ENCODE measurements at places on chromosomes 2 and 18.

GRCh38 chr2:187081461-187081860 lies 232.5 kb upstream of the ZSWIM2 start:
- DNase-seq: no peak

DNA sequence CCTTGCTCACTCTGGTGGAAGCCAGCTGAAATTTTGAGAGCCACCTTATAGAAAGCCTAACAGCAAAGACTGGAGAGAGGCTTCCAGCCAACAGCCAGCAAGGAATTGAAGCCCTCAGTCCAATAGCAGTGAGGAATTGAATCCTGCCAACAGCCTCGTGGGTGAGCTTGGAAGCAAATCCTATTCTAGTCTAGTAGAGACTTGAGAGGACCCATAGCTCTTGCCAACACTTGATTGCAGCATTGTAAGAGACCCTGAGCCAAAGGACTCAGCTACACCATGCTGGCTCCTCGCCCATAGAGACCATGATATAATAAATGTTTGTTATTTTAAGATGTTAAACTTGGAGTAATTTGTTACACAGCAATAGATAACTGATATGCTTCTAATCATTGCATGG lies 403.0 kb upstream of the TNP1 start:
- DNase-seq: no peak

GRCh38 chr2:43230351-43230885 lies 4.0 kb upstream of the ZFP36L2 start:
- no peak for DNase-seq

- DNase-seq: peak; percentile 88
Observed at GRCh38 chr18:13003466-13003896, 12.3 kb downstream of the CEP192 start.

- no peak for DNase-seq
Observed at GRCh38 chr2:46982351-46983064, 66.9 kb upstream of the MCFD2 start.

DNA sequence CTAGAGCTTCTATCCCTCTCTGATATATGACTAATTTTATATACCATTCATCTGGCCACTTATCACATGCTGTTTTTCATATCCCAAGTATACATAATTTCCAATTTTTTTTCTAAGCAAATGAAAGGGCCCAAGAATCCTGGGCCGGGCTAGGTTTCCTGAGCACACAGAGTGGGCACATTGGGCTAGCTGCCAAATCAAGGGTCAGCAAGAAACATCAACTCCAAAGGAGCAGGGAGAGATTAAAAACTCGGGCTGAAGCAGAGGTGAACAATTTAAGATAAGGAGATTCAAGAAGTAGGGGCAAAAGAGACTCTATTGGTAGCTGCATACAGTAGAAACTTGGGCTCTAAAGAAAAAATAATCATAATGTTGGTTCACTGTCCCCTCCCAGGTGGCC lies 39.0 kb downstream of the OLA1 start:
- DNase-seq: no peak

GRCh38 chr2:96553176-96553956 lies 16.8 kb downstream of the ARID5A start:
- no peak for DNase-seq

DNA sequence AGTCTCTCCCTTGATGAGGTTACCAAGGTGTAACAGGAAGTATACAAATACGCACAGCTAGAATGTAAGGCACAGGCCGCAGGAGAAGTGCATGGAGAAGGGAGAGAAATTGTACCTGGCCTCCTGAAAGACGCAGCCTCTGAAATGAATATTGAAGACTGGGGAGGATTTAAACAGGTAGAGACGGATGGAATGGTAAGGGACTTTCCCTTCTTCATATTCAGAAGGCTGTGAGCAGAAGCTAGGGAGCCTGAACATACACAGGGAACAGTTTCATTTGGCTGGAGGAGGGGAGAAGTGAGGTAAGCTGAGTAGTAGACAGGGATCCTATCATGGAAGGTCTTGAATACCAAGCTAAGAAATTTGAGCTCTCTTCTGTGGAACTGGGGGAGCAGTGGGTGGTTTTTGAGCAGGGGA lies 112.7 kb downstream of the ANKRD44 start:
- no peak for DNase-seq

- no peak for DNase-seq
Observed at GRCh38 chr2:100676346-100676745, 113.6 kb downstream of the PDCL3 start.

GRCh38 chr2:30267161-30267975 lies 36.0 kb downstream of the LBH start:
- peak; percentile 79 for DNase-seq

DNA sequence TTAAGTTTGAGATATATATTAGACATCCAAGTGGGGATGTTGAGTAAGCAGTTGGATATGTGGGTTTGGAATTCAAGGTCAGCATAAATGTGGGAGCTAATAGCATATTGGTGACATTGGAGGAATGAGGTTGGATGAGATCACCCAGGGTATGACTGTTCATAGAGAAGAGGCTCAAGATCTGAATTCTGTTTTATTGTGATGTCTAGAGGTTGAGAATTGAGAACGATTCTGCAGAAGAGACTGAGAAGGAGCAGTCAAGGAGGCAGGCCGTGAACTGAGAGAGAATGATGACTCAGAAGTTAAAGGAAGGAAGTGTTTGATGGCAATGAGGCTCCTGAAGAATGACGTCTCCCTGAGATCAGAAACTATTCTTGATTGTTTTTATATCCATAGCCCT lies 5.9 kb downstream of the SERPINB11 start:
- DNase-seq: no peak

- no peak for DNase-seq
Observed at GRCh38 chr2:23653326-23653725, 268.3 kb downstream of the KLHL29 start.

DNA sequence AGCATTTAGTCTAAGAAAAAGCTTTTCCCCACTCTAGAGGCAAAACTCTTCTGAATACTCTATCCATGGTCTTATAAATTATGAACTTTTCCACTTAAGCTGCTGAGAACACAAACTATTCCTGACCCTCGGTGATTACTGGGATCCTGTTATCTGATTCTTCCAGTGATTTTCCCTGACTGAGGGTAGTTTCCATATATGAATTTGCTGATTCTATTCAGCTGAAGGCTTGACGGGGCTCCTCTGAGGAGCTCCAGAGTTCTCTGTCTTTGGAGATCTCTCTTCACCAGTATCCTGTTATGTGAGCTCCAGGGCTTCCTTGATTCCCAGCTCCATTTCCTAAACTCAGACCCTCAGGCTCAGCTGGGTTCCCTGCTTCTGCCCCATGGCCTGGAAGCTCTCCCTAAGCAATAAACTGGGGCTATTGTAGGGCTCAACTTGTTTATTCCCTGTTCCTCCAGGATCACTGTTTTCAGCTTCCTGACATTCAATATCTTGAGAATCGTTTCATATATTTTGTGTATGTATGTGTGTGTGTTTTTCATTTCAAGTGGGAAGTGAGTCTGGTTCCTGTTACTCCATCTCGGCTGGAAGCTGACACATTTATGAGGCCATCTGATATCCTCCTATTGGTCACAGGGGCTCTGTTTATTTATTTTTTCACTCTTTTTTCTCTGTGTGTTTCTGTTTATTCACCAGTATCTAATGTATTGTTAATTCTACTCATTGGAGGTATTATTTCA lies 78.2 kb downstream of the ARHGAP28 start:
- no peak for DNase-seq

GRCh38 chr2:172052000-172052983 lies 33.0 kb upstream of the DLX1 start:
- DNase-seq: no peak

DNA sequence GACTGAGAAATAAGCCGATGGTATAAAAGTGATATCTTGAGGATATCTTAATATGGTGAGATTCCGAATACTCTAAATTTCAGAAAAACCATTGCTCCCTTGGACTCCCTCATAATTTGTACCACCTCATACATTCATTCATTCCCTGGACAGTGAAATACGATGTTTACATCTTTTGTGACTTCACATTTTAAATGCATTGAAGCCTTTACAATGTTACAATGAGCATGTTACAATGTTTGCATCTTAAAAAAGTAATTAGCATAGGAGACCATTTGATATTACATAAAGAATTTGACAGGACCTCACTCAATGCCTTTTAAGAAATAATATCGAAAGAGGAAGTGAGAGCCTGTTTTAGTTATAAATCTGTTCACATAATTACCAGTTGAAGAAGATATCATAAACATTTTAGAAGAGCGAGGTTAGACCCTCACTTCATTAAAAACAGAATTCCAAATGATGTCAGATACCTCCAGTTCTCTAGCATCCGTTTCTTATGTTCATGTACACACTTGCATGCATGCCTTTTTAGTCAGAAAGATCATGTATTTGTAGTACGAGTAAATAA lies 372.0 kb downstream of the ARHGAP15 start:
- no peak for DNase-seq

GRCh38 chr2:28343184-28343942 lies 49.3 kb upstream of the FOSL2 start:
- DNase-seq: no peak

DNA sequence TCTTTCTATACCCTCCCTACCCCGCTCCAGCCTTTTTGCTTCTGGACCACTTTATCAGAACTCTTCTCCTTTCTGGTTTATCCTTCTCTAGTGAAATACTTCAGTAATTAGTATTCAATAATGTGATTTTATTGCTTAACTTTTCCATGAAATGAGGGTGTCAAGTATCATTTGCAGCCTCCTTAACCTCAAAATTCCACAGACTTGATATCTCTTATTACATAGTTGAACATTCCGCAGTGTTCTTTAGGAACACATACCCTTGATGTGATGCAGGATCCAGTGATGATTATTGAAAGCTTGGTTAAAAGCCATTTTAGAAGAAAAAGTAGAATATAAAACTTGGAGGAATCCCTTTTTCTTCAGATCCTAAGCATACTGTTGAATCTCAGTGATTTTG lies 94.8 kb downstream of the GREB1L start:
- no peak for DNase-seq

DNA sequence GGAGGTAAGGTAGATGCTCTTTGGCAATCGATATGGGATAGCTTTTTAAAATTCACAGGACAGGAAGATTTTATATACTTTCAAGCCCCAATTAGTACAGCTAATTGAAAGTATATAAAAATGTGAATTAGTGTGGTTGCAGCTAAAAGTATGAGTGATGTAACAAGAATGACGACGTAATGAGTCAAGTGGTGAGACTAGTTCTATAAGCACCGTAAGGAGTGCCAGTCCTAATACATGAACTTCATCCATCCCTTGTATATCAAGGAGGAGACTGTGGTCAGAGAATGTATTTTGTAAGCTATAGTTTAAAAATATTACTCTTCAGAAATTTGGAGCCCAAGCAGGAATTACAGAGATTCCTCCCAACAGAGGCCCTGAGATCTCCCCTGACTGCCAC lies 25.8 kb downstream of the DNAJC27 start:
- no peak for DNase-seq

Measured in hematopoietic multipotent progenitor cell treated with erythropoietin and hydrocortisone succinate and interleukin-3 and kit ligand, for 8 days (in vitro differentiated cells).